ENCODE measurements at places on chromosomes 13 and 19.

DNA sequence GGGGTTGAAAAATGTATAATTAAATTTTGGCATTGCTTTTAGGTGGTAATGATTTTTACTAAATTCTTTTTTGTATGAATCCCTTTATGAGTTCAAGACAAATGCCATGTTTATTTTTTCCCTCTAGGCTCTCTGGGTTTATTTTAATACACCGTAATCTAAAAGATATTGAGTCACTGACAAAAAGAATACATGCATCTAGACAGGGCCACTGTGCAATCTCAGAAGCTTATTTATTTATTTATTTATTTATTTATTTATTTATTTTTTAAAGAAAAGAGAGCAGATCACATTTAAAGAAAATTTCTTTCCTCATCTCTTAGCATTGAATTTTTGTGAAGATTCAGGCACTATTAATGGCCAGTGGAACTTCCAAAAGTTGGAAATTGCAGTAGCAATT lies 283.9 kb upstream of the SLC10A2 start:
- no peak for DNase-seq

DNA sequence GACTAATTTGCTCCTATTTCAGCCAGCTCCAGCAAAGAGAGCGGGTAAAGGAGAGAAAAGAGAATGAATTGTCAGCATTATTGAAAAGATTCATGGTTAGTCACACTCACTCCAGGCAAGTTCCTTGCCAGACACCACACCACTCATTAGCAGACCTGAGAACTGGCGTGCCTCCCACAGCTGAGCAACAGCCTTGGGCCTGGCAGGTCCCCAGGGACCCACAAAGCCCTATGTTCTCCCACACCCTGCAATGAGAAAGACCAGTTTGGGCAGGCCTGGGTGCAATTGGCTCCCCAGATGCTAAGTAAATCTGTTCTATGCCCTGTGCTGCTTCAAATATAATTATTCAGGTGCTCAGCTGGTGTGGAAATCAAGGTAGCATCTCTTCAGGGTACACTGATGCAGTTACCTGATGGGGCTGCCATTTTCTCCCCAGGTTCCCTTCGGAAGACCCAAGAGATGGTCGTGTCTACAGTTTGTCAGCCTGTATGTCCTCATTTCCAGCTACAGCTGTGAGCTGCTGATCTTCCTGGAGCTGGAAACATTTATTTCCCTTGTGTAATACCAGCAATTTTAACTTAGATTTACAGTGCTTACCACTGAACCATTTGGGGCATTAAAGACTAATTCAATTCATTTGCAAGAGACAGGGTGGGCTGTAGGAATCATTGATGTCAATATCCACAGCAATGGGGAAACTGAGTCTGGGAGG lies 405.0 kb downstream of the COG6 start:
- no peak for DNase-seq

DNA sequence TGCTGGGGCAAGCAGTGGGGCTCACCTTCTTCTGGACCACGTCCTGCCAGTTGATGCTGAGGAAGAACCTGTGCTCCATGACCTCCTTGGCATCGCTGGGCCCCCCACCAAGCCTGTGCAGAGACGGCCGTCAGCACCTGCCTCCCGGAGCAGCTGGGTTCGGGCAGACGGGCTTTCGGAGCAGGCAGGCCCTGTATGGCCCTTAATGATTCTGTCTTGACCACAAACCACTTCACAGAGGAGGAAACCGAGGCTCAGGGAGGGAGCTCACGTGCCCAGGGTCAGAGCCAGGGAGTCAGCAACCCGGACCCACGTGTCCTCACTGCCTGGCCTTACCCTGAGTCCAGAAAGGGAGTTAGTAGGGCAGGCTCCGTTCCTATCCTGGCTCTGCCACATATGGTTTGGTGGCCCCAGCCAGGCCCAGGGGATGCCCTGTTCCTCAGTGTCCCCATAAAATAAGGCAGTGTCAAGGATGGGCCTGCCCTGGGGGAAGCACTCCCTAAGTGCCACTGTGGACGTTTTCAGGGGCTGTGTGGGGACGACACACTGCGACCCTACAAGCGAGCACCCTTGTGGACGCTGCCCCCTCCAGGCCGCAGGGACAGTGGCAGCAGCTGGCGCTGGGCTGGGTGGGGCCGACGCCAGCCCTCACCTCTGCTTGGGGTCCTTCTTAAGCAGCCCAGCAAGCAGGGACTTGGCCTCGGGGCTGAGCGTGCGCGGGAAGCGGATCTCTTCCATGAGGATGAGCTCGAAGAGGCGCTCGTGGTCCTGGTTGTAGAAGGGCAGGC lies 8.9 kb upstream of the CCNP start:
- no peak for DNase-seq

DNA sequence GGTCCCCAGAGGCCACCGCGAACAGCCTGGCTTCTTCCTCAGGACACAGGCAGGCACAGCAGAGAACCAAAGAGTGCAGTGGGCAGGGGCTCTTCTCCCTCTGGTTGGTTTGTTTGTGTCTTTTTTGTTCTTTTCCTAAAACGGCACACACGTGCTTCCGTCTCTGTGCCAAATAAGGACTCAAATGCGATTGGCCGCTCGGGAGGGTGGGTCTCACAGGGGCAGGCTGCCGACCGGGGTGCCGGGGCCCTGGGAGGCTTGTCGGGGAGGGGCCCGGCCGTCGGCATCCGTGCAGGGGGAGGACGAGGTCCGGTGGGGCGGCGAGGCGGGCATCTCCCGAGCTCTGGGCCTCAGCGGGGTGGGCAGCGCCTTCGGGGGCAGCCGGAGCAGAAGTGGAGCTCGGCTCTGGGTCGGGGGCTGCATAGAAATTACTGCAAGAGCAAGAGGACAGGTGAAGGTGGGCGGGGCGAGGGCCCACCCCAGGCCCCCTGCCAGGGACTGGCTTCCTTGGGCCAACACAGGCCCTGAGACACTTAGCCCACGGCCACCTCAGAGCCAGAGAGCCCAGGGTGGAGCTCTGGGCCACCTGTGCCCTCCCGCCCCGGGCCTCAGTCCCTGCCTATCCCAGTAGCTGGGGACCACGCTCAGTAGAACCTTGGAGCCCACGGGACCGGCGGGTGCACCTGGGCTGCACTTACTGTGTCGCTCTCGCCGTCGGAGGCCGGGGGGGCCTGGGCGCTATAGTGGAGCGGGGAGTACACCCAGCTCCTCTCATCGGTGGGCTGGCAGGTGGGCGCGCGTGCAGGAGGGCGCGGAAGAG lies 6.4 kb upstream of the CACTIN start:
- no peak for DNase-seq

DNA sequence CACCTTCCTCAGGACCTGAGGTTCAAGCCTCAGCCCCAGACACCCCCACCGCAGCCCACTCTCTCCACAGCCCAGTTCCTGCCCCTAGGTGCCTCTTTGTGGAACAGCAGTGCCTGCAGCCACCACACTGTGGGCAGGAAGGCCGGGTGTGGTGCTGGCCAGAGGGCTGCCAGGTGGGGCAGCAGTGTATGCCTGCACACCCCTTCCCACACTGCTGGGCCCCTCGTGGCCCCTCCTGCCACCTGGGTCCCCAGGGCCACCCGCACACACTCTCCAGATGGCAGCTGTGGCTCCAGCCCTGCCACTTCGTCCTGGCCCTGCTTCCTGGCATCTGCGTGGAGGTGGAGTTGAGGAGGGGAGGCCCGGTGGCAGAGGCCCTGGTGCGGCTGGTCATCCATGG lies 35.1 kb downstream of the HPN start:
- no peak for DNase-seq

DNA sequence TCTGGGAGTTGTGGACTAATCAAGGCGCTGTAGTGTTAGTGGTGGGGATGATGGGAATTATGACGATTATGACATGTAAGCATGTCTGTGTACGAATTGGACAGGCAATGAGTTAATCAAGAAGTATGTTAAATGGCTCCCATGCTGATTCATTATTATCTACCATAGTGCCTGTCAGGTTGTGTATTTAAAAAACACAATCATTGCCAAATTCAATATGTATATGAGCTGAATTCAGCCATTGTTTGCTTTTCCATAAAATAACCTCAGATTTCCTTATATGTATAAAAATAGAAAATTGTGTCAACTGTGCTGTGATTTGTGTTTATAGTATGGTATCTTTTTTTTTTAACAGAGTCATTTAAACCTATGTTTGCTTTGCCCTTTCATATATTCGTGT lies 37.1 kb downstream of the PCCA start:
- DNase-seq: no peak

Data from esophagus squamous epithelium (tissue), 5 donors.